ENCODE measurements at places on chromosomes 7 and 10. TPM values are rescaled to one million over a fixed set of nuclear protein-coding genes. Genes with fewer than 3 reads are reported as not detected.

The STOX1 gene
- 8.8 TPM for total RNA-seq

GRCh38 chr10:17235136-17235535 lies 7.1 kb downstream of the VIM start:
- no peak for DNase-seq

GRCh38 chr10:33132626-33133025 lies 174.6 kb upstream of the ITGB1 start:
- no peak for DNase-seq

DNA sequence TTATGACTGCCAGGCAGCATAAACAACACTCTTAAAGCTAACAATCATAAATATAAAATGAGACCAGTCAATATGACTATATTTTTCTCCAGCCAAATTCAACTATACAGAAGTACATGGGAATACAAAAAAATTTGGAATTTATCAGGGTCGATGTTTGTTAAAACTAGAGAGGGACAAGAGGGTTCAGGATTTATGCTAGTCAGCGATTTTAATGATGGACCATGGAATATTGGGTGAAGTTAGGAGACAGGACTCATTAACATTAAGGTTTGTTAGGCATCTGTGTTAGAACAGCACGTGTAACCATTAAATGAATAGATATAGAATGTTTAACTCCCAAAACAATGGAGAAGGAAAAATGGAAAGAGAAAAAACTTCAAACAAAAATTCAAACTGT lies 146.2 kb downstream of the SEM1 start:
- DNase-seq: no peak

DNA sequence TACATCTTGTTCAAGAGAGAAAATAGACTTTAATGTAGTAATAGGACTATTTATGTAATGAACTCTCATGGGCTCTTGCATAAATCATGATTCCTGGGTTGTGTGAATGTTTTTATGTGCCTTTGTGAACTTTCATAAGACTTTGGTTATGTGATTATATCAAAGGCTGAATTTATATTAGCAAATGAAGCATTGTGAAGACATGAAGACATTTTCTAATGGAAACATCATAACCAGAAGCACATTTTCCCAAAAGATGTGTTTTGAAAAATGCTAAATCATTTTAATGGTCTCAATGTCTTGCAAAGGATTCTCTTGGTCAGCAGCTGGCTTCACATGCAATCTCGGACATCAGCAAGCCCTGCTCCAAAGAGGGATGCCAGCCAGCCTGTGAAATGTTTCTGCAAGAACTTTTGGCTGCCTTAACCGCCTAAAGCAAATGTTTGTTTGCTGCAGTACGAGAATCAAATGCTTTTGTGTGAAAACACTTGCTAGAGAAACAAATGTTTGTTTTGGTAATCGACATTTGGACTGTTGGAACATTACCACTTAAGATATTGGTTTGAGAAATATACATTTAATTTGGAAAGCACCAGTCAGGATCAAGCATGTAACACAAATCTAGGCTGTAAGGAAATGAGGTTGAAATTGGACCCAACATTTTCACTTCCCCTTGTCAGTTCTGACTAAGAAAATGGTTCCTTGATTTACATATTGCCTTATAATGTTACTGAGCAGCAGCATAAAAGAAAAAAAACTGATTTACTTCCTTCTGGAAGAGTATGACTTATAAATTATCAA lies 102.1 kb downstream of the RTKN2 start:
- no peak for DNase-seq

DNA sequence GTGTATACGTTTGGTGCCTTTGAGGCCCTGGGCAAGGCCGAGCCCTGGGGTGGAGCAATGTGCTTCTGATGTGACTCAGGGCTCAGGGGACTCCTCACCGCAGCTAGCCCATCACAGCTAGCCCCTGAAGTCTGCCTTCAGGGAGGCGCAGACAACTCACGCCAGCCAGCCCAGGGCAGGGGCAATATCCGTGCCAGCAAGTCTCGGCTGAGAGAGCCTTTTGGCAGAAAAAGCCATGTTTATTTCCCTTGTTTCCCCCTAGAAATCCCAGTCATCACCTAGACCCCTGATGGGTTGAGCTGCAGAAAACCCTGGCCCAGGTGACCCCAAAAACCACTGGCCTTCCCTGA lies 90.4 kb downstream of the CHST15 start:
- peak; percentile 13 for DNase-seq

Measured in breast epithelium (tissue), 4 donors.